ENCODE measurements at places on chromosomes 7 and 10. TPM values are rescaled to one million over a fixed set of nuclear protein-coding genes. Genes with fewer than 3 reads are reported as not detected.

DNA sequence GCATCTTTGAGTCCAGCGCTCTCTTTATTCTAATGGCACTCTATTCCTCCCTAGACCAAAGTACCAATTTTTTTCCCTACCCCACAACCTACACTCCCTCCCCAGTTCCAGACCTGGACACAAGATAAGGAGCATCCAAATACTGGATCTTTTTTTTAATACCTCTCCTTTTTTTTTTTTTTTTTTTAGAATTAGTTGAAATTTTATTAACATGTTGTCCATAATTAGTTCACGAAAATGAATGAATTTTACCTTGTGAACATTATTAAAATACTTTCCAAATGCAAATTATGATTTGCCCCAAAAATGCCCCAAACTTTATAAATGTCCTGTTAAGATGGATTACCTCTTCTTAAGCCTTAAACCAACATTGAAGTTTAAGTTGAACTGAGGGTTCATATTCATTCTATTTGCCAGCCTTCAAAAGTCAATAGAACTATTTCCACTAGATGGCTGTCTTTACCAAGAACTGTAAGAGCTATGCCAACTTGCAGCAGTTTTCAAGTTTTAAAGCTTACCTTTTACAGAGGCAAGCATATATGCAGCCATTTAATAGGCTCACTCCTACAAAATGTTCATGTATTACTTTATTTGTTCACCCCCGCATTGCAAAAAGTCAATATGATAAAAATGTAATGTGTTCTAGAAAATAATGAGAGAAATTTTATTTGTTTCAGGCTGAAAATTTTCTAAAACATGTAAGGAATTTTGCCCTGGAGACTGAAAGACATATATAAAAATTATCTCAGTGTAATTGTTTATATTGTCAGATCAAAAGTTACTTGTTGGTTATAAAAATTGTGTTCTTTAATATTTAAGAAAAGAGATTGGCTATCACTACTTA lies 39.7 kb upstream of the TNKS2 start:
- no peak overlapping the region for H3K4me3 ChIP-seq
- H3K36me3 ChIP-seq: no peaks in the 10 kb centered on the region
- no peak overlapping the region for H3K27ac ChIP-seq
- peaks cover 6% of the 10 kb centered on the region for H3K4me1 ChIP-seq
- peak; percentile 84 for DNase-seq
- H3K27me3 ChIP-seq: no peaks in the 10 kb centered on the region

DNA sequence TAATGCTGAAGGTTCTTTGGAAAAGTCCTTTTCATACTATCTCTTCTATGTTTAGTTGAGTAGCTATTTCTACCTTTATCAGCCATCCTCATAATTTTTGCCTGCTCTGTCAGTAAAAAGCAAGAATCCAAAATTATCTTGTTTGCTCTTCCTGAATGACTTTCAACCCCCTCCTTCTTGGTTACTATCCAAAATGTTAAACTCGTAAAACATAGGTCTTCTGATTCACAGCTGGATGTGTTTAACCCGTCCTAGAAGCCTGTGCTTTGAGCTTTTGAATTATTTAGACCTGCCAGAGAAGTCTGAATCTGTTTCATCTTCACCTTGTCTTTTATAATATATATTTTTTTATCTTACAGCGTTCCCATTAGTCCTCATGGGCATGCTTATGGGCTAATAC lies 136.4 kb upstream of the MDFIC start:
- DNase-seq: no peak
- no peaks in the 10 kb centered on the region for H3K4me1 ChIP-seq
- no peaks in the 10 kb centered on the region for H3K27me3 ChIP-seq
- H3K27ac ChIP-seq: no peak overlapping the region
- no peaks in the 10 kb centered on the region for H3K36me3 ChIP-seq

NYAP1 gene
- 4.9 TPM for total RNA-seq

DNA sequence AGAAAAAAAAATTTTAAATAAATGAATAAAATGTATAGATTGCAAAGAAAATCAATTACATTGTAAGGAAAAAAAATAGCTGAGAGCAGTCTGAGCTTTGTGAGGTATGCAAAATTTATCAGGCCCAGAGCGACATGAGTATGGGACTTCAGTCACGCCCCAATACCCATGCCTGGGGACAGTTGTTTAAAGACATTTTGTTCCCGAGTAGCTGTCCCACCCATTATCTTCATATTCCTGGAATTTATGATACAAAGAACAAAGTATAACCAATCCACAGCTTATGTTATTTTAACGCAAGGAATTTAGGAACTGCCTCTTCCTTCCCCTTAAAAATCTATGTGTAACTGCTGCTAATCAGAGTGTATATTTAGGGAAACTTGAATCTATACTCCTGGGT lies 1.6 kb upstream of the PON2 start:
- no peak overlapping the region for H3K27ac ChIP-seq
- no peak for DNase-seq
- no peak overlapping the region for H3K4me3 ChIP-seq
- no peaks in the 10 kb centered on the region for H3K36me3 ChIP-seq

GRCh38 chr10:58996063-58996462 lies 180.4 kb upstream of the PHYHIPL start:
- H3K27ac ChIP-seq: no peak overlapping the region
- H3K4me3 ChIP-seq: no peak overlapping the region
- H3K4me1 ChIP-seq: no peaks in the 10 kb centered on the region
- H3K36me3 ChIP-seq: no peaks in the 10 kb centered on the region
- H3K27me3 ChIP-seq: no peaks in the 10 kb centered on the region

LIPJ gene
- total RNA-seq: 0.14 TPM

DNA sequence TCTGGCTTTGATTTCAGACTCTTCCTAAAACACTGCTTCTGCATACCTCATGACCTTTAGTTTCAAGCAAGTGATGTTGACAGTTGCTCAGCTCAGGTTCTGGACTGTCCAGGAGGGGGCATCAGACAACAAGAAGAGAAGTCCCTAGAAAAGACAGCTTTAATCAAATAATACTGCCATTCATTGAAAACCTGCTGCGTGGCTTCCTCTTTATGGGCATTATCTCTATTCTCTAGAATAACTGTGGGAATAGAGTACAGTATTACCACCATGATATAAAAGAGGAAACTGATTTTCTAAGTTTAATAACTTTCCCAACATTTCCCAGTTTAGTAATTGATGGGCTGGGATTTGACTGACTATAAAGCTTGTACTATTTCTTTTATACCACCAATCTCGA lies 170.4 kb downstream of the SNX13 start:
- no peak overlapping the region for H3K4me3 ChIP-seq
- DNase-seq: peak; percentile 87

SPDYE11 gene
- not detected for total RNA-seq

DNA sequence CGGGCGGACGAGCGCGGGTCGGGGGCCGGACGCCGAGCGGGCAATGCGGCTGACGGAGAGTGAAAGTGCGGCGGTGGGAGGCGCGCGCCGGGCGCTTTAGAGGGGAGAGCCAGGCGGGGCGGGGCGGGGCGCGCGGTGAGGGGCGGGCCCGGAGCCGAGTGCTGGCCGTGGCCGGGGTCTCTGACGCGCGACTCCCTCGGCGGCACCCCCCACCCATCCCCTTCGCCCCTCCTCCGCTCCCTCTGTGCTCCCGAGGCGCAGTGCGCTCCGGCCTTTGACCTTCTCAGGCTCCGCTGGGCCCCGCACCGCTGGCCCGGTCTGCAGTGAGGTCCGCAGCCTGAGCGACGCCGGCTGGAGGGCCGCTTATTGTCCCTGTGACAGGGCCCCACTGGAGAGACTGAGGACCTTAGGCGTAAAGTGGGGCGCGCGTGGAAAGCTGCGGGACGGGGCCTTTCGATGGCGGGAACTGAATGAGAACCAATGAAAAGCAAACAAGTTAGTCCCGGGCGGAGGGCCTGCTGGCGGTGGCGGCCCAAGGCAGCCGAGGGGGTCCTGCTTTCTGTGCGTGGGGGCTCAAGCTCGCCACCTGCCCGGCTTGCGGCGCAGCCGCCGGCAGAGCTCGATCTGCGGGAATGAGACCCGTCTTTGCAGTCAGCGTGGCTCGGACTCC lies at the start of gene CXCL12:
Gene CXCL12 (minus strand): TSS at position 72 of the 670 bp plus-strand sequence. CDS start 92 bp downstream, outside the sequence.
- H3K4me3 ChIP-seq: peak within 1 kb of the TSS; percentile 85
- peaks cover 5% of the 10 kb centered on the region for H3K36me3 ChIP-seq
- peaks cover 35% of the 10 kb centered on the region for H3K27me3 ChIP-seq

GRCh38 chr7:104894726-104895521 lies 119.1 kb upstream of the KMT2E start:
- DNase-seq: no peak
- peaks cover 3% of the 10 kb centered on the region for H3K4me1 ChIP-seq
- H3K27me3 ChIP-seq: no peaks in the 10 kb centered on the region

CPN1 gene
- not detected for total RNA-seq

DNA sequence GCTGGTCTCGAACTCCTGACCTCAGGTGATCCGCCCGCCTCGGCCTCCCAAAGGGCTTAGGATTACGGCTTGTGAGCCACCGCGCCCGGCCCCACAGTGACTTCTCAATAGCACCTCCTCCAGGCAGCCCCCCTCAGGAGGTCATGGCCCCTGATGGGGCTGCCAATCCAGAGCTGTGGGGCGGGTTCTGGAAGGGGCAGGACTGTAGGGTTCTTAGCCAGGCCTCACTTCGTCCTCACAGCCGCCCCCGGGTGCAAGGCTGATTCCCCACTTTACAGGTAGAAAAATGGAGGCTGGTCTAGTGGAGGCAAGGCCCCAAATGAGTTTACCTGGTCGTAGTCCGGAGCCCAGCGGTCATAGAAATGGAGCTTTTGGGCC lies 638 bp downstream of the METTL27 start:
- H3K4me1 ChIP-seq: peaks cover 8% of the 10 kb centered on the region
- no peaks in the 10 kb centered on the region for H3K27me3 ChIP-seq
- H3K27ac ChIP-seq: peak overlapping the region; percentile 92
- H3K36me3 ChIP-seq: no peaks in the 10 kb centered on the region
- peak; percentile 80 for DNase-seq

DNA sequence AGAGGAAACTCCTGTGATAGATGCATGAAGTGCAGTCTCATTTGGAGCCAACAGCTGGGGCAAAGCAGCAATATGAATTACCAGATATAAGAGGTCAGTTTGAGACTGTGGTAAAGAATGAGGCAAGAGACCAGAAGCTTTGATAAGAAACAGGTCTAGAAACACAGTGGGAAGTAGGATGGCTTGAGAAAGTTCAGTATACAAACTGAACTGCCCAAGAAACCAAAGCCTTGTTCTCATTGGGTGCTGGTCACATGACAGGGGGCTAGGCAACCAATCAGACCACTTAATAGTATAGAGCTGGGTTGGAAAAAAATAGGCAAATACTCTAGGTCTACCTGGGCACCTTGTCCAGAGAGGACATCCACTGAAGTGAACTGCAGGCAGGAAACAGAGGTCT lies 46.2 kb upstream of the PLCE1 start:
- no peaks in the 10 kb centered on the region for H3K36me3 ChIP-seq
- H3K27me3 ChIP-seq: no peaks in the 10 kb centered on the region
- no peak overlapping the region for H3K27ac ChIP-seq
- DNase-seq: no peak

TDRD1 gene
- 1.7 TPM for total RNA-seq

GRCh38 chr7:135853499-135853898 lies 104.9 kb upstream of the FAM180A start:
- no peaks in the 10 kb centered on the region for H3K27me3 ChIP-seq
- no peak overlapping the region for H3K4me3 ChIP-seq
- H3K27ac ChIP-seq: no peak overlapping the region

SYNPO2L gene
- not detected for total RNA-seq

DNA sequence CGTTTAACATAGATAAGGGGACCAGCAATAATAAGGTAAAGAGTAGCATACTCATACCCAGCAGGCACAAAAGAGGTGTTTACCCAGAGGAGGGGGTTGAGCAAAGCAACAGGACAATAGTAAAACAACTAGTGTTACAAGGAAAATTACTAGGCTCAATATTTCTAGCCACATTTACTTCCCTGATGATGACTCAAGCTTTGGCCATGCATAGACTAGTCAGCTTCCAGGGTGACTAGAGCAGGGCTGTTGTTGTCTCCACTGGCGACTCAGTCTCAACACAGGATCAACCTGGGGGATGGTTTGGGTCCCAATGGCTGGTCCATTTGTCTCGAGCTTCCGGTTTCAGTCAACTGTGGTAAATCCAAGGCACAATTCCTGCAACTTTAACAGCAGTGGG lies 217.7 kb upstream of the KCND2 start:
- no peak for DNase-seq
- no peaks in the 10 kb centered on the region for H3K27me3 ChIP-seq
- no peaks in the 10 kb centered on the region for H3K36me3 ChIP-seq
- no peak overlapping the region for H3K27ac ChIP-seq
- H3K4me3 ChIP-seq: no peak overlapping the region
- no peaks in the 10 kb centered on the region for H3K4me1 ChIP-seq

DNA sequence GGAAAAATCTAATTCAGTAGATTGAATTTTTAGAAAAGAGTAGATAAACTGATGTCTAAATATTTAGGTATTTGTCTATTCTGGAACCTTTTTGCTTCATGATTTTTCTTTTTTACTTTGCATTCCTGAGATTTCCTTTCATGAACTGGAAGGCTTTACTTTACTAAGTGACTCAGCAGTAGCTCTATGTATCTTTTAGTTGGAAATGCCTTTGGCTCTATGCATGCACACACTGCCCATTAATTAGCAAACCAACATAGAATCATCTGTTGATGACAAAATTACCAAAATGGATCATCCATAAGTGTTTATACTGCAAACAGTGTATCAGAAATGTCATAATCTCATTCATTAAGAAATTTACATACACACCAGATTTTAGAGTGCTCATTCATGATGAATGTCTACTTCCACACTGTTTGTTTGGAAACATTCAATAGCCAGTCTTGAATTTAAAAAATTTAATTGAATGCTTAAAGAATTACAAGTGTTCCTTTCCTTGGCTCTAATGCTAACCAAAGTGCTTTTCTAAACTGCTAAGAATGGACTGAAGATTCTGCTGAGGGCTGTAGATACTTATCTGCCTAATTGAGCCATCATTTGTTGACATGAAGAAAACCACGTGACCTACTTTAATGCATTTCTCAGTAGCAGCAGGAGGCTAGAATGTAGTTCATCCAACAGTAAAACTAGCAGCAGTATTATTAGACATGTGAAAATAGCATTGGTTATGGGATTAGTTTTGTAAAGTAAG lies 282.0 kb downstream of the ADK start:
- H3K36me3 ChIP-seq: no peaks in the 10 kb centered on the region
- 0 out of 2 replicates have a peak overlapping the region, but pooled peaks have one; percentile 11 for H3K27ac ChIP-seq
- H3K27me3 ChIP-seq: no peaks in the 10 kb centered on the region
- H3K4me1 ChIP-seq: peaks cover 17% of the 10 kb centered on the region
- H3K4me3 ChIP-seq: no peak overlapping the region

DNA sequence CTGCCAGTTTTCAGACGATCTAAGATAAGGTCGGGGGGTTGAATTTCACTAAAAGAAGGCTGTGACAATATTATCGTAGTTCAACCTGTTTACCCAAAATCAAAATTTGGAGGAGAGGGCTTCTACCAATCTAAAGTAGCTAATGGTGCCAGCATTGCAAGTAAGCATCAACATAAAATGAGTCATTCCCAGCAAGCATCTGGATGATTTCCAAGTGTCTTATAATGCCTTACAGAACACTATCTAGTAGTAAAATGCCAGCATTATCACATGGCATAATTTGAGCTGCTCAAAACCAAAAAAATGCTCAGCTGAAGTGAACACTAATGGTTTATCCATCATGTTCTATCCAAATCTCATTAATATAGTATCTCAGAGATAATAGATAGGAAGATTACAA lies 1193.9 kb downstream of the DNAJB9 start:
- no peaks in the 10 kb centered on the region for H3K4me1 ChIP-seq
- H3K4me3 ChIP-seq: no peak overlapping the region
- no peak overlapping the region for H3K27ac ChIP-seq
- no peak for DNase-seq
- H3K36me3 ChIP-seq: no peaks in the 10 kb centered on the region

Data from GM23338 (cell line).